ENCODE measurements at places on chromosomes 5 and 9. TPM values are rescaled to one million over a fixed set of nuclear protein-coding genes. Genes with fewer than 3 reads are reported as not detected.

The ANKRD55 gene
- not detected for total RNA-seq

The URM1 gene
- total RNA-seq: 24.1 TPM

The SAPCD2 gene
- 0.96 TPM for total RNA-seq

The TMEM8B gene
- 4.9 TPM for total RNA-seq

The CLPTM1L gene
- 107 TPM for total RNA-seq

The ENG gene
- 30.9 TPM for total RNA-seq

The LPCAT1 gene
- total RNA-seq: 19.4 TPM

DNA sequence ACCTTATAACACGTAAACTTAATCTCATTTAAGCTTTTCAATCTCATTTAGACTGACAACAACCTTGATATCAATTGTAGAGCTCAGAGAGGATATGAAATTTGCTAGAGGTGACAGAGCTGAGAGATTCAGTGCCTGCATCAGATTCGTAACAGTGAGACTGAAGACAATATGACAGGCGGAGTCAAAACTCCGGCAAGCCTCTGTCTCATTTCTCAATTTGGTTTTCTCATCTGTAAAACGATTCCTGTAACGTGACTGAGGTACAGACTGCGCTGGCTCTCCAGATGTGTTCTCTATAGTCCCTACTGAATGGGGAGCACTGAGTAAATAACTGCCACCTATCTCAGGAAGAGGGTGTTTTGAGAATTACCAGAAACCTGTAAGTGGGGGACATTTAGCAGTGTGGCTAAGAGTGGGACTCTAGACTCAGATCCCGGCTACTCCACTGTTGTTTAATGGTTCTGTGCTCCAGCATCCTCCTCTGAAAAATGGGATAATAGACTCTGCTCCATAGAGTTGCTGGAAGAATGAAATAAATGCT is 3.0 kb upstream of the MCIDAS start:
- DNase-seq: no peak

DNA sequence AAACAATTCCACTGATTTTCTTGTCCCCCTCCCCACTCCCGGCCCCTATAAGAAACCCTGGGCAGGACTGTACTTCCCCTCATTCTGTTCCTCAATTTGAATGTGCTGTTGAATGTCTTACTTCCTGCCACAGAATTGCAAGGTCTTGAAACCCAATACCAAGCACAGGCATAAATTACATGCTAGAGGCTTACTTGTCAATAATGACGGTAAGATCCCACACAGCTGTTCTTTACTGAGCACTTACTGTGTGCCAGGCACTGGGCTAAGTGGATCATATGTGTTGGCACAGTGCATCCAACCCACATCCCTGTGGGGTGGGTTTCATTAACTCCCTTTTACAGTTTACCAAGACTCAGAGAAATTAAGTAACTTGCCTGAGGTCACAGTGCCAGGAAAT is 63.4 kb downstream of the MVB12B start:
- no peak for DNase-seq

DNA sequence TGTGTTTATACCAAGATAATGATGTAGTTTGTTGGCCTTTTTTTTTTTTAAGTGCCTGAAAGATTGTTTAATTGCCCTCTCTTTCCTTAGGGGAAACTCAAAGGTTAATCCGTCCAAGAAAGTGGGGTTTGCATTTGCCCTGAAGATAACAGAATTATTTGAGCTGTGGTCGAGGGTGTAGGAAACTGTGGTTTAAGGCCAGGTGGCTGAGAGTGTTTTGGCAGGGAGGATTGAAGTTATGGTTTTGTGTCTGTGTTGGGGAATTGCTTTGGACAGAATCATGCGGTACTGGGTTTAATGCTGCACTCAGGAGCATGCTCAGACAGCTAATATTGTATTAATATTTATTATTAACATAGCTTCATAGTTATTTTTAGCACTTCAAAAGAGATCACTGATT is 509.8 kb downstream of the EBF1 start:
- no peak for DNase-seq

DNA sequence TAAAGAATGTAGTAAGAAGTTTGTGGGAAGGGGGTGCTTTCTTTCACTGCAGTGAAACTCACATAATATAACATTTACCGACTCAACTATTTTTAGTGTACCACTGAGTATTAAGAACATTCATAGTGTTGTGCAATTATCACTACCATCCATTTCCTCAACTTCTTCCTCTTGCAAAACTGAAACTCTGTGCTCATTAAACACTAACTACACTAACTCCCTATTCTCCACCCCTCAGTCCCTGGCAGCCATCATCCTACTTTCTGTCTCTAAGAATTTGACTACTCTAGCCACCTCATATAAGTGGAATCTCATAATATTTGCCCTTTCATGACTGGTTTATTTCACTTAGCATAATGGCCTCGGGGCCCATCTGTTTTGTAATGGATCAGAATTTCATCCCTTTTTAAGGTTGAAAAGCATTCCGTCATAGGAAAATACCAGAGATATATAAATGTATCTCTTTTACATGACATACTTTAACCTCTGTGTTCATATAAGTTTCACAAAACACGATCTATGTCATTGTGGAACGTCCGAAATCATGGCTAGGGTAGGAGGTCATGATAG is 56.3 kb upstream of the DIRAS2 start:
- DNase-seq: no peak

DNA sequence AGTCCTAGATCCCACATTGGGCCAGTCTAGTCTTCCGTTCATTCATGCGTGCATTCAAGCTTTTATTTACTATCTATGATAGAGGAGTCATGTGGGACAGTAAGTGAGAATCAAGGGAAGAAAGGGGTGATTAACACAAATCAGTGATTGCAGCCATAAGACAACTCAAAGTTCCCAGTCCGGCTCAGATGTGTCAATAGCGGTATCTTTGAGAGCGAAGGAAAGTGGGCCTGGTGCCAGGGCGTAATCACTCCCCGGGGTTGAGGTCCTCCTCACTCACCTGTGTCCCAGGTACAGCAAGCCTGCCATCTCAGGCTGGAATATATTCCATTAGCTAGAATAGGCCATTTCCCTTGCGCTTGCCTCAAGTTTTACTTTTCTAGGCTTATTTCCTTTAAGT is 196.3 kb downstream of the ATP10B start:
- DNase-seq: no peak

- DNase-seq: no peak
Observed at GRCh38 chr5:72171667-72172066, 64.4 kb downstream of the MAP1B start.

GRCh38 chr9:21841133-21841532 is 38.7 kb downstream of the MTAP start:
- no peak for DNase-seq

DNA sequence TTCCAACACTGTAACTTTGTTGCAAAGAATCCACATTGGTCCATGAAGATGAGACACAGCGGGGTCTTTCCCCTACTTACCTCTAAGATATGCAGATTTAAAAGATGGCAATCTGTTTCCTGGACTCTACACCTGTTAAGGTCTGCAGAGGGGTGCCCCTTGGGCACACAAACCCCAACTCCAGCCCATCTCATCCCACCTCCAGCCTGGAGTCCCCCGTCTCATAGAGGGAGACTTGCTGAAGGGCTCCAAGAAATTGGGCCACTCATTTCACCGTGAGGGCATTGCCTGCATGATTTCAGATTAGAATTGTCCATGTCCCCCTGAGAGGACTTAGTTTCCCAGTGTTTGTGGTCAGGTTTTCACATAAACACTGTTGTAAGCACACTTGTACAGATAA is 365.7 kb downstream of the IRX2 start:
- no peak for DNase-seq

GRCh38 chr5:58786035-58786434 is 203.2 kb downstream of the RAB3C start:
- DNase-seq: no peak

GRCh38 chr9:20042128-20042711 is 253.4 kb upstream of the SLC24A2 start:
- no peak for DNase-seq

- no peak for DNase-seq
Observed at GRCh38 chr9:92245005-92245797, 48.3 kb downstream of the IARS1 start.

GRCh38 chr5:59645380-59645779 is 248.1 kb downstream of the PDE4D start:
- no peak for DNase-seq

- no peak for DNase-seq
Observed at GRCh38 chr9:33952066-33952465, 96.6 kb downstream of the UBAP2 start.

DNA sequence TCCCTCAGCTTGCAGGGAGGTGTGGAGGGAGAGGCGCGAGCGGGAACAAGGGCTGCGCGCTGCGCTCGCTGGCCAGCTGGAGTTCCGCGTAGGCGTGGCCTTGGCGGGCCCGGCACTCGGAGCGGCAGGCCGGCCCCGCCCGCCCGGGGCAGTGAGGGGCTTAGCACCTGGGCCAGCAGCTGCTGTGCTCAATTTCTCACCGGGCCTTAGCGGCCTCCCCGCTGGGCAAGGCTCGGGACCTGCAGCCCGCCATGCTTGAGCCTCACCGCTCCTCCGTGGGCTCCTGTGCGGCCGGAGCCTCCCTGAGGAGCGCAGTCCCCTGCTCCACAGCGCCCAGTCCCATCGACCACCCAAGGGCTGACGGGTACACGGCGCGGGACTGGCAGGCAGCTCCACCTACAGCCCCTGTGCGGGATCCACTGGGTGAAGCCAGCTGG is 1516.4 kb downstream of the EFNA5 start:
- DNase-seq: no peak

GRCh38 chr5:58804291-58804690 is 221.4 kb downstream of the RAB3C start:
- DNase-seq: no peak

DNA sequence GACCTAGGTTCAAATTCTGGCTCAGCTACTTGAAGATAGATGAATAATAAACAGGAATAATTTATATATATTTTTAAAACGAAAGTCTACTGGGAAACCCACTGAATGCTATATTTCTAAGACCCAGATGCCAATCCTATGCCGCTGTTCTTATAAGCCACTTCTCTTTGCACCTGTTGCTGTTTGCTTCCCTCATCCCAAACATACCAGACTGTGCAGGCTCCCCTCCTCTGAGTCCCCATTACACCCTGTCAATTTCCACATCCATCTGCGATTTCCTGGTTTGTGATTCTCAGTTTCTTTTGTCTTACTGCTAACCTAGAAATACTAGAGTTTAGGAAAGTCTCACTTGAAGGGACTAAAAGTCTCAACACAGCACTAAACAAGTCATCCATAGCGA is 92.8 kb upstream of the CAST start:
- no peak for DNase-seq

- DNase-seq: no peak
Observed at GRCh38 chr5:34756781-34757624, 82.0 kb upstream of the TTC23L start.

- no peak for DNase-seq
Observed at GRCh38 chr5:151181818-151182523, 24.4 kb upstream of the ANXA6 start.

- no peak for DNase-seq
Observed at GRCh38 chr9:96344458-96345180, 38.9 kb downstream of the SLC35D2 start.

DNA sequence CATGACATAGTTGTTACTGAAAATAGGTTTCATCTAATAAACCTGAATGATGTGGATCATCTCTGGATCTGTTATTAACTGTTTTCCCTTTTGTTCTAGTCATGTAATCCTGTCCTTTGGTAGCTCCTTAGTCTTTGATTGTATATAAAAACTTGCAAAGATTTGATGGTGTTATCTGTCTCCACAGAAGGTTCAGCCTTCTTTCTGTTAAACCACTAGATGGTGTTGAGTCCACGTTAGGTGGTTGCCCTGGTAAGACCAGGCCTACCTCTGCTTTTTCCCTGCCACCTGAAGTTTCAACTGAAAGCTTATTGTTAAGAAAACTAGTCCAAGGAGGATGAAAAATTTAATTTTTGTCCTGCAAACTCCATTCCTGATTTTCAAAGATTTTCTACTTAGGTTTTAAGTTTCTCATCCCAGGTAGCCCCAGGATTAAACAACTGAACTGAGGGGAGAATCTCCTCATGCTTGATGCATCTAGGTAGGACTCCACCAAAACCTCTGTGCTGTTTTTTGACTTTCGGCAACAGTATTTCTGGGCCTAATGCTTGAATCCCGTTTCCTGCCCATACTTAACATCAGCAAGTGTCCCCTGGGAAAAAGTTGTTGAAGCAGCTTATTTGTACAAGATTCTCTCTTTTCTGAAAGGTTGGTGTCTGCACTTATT is 68.5 kb downstream of the RICTOR start:
- no peak for DNase-seq

GRCh38 chr5:155726267-155726666 is 600.7 kb upstream of the SGCD start:
- DNase-seq: no peak

DNA sequence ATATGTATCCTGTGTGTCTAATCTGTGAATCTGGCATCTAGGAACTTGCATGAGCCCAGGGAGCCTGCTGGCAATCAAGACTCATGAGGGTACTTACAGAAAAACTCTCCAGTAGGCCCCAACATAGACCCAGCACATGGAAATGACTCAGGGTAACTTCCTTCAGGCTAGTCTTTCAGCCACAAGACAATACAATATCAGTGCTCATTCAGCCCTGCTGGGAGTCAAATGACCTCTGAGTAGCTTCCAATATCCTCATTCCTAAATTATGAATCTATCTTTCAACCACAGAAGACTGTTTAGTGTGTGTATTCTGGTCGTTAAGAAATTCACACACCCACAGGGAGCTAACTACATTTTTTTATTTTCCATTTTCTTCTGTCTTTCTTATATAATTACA is 1273.0 kb downstream of the EFNA5 start:
- DNase-seq: peak; percentile 27

DNA sequence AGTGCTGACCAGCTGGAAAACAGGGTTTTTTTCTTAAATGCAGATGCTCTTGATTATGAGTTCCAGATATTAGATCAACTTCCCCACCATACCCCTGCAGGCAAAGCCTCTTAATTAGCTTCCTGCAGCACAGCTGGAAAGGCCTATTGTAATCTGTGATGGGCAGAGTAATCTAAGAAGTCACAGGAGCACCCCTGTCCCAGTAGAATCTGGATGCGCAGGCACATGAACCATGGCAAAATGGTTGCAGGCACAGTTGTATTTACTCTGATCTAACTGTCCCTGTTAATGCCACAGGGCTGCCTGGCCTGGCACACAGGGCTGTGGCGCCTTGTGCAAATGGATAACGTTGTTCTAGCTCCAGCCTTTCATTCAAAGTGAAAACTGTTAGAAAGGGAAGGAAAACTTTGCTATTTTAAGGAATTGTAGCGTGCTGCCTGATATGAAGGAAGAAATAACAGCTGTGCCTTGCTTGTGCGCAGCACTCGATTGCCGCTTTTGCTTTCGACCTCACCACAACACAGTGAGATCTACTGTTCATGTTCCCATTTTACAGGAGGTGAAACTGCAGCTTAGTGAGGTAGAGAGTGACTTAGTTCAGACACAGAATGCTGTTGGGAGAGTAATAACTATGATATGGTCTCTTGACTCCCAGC is 2.3 kb downstream of the TGFBI start:
- no peak for DNase-seq

- no peak for DNase-seq
Observed at GRCh38 chr9:34185778-34186551, 7.1 kb downstream of the UBAP1 start.

Measured in breast epithelium (tissue), 4 donors.